ENCODE measurements at places on chromosomes 12 and 14.

DNA sequence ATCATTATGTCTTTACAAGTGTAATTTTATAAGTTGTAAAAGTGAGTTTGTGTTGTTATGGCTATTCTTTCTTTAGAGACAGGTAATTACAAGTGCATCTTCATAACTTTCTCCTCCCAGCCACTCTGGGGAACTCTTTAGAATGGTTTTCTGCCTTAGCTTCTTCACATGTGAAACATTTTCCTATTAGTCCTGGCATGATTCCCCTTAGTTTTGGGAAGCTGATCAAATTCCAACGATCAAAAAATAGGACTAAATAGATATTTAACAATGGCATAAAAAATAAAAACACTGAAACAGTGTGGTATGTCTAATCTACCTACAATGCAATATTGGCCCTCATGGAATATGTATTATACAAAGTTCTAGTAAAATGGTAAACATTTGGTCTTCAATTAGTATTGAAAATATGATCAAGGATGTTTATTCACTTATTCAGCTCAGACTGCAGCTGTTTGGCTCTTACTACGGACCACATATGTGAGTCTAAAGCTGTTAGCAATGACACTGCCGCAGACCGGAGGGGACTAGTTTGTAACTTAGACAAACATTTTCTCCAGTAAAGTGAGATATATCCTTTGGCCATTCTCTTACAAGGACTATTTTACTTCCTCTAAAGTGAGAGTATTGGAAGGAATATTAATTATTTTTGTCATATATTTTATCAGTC lies 890.8 kb upstream of the USP15 start:
- no peak for DNase-seq

DNA sequence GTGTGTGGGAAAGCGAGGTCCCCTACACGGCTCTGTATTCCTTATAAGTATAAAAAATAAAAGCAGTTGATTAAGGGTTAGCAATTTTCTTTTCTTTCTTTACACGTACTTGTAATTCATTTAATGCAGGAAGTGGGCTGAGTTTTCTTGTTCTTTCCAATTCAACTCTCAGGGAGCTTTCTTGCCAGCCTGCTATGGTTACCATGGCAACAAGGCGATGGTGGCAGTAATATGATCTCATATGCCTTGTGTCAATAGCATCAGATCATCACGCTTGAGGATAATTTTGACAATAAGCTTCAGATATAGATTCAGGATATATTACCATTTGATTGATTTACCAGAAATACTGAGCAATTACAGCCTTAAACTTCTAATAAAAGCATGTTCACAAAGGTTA lies 466.5 kb downstream of the APAF1 start:
- no peak for DNase-seq

GRCh38 chr12:6145564-6145963 lies 21.1 kb upstream of the VWF start:
- DNase-seq = no peak

- no peak for DNase-seq
These were observed 29.6 kb downstream of the P2RX4 start for GRCh38 chr12:121239351-121240061.

DNA sequence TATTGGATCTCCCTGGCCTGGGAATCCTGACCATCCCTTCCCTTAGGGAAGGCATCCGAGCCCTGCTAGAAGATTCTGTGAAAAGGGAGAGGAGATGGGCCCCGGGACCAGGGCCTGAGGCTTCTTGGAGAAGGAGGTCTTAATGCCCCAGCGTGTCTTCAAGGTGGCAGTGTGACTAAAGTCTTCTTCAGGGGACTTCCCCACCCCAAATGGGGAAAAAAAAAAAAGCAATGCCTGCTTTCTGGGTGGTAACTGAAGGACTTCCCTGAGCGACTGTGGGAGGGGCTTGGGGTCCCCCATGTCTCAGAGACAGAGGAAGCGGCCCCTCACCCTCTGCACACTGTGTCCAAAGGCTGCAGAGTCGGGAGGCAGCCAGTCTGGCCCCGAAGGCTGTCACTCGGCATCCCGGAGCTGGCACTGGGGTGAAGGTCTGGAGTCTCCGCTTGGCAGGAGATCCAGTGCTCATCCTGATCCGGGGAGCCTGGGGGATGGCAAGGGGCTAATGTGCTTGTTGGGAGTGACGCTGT lies 7.8 kb upstream of the PGF start:
- no peak for DNase-seq

DNA sequence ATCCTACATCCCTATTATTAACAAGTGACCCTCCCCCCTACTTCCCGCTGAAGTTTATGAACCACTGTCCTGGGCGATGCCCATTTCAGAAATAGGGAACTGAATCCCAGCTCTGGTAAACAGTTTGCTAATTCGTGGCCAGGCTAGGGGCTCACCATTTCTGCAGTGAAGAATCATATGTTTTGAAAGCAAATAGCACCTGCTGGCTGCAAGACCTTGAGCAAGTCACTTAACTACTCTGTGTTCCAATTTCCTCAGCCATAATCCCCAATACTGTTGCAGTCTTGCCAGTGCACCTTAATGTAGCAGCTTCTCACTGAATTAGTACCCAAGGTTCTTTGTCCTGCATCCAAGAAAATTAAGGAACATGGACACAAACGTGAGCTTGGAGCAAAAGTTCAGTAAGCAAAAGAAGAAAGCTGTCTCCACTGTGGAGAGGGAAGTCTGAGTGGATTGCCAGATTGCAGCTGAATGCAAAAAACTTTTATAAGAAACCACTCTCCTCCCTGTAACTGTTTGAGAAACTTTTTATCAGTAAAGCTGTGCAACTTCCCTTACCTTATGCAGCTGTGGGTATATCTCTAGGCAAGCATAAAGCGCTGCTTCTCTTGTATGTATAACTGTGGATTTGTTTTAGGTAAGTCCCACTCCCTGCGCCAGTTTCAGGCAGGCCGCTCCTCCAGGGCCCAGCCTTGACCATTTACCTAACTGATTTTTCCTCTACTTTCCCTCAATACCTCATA lies 824 bp downstream of the OAS1 start:
- no peak for DNase-seq

GRCh38 chr14:29705801-29706200 lies 221.8 kb downstream of the PRKD1 start:
- no peak for DNase-seq

DNA sequence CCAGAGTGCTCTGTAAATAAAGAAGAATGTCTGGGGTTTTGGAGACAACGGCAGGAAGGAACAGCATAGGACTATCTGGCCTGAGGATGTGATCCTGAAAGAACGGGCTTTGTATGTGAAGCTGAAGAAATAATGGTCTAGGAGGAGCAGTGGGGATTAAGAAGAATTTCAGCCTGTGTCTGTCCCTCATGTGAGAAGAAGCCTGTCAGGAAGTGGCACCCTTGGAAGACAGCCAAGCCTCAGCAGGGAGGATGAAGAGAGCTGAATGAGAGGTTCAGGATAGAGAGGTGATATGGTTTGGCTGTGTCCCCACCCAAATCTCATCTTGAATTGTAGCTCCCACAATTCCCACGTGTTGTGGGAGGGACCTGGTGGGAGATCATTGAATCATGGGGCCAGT lies 56.9 kb upstream of the TCL1A start:
- peak; percentile 8 for DNase-seq

DNA sequence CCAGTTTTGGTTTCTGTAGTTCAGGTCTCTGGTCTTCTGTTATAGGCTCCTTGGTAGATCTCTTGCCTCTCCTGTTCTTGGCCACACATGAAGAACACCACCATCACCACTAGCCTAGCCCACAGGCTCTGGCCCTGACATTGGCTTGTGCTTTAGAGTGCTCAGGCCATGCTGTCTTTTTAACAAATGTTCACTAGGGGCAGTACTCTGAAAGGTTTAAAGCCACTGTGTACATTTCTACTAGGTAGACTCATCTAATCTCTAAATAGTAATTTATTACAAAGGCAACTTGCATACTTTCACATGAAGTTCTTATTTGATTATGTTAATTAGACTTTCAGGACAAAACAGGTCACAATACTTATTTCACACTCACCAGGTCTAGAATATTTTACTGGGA lies 38.3 kb downstream of the PDE6H start:
- peak; percentile 4 for DNase-seq
